ENCODE measurements at places on chromosomes 1 and 21.
A peak's percentile ranks its signal among the peaks of the same experiment; 100 is the strongest.

DNA sequence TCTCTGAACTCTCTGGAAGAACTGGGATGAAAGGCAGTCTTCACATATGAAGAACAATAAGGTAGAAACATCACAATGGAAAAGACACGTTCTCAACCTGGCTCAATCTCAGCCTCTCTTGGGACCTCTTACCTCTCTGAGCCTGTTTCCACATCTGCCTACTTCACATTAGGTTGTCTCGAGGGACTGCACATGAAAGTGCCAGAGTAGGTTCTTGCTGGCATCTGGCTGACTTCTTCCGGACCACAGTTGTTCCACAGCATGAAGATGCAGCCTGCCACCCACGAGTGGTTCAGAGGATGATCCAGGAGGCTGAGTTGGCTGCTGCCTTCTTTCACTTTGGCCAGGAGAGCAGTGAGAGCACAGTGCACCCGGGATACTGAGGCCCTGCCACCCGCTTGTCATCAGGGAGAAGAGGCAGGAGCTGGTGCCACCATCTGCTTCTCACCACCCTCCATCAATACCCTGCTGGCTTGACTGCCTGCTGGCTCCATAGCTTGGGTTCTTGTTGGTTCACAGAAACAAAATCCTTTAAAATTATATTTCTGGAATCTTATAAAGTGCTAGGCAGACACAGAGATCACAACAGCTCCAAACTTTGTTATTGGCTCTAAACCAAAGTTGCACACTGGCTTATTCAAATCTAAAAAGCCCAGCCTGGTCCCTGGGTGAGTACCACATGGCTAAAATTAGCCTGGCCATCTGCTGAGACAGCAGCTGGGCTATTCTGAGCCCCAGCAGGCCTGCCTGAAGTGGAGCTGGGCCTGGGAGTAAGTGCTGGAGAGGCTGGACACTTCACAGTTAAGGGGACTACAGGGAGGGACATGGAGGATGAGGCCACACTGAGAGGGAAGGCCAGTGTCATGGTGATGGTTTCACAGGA is 46.9 kb upstream of the LIN9 start:
- no peak for DNase-seq

DNA sequence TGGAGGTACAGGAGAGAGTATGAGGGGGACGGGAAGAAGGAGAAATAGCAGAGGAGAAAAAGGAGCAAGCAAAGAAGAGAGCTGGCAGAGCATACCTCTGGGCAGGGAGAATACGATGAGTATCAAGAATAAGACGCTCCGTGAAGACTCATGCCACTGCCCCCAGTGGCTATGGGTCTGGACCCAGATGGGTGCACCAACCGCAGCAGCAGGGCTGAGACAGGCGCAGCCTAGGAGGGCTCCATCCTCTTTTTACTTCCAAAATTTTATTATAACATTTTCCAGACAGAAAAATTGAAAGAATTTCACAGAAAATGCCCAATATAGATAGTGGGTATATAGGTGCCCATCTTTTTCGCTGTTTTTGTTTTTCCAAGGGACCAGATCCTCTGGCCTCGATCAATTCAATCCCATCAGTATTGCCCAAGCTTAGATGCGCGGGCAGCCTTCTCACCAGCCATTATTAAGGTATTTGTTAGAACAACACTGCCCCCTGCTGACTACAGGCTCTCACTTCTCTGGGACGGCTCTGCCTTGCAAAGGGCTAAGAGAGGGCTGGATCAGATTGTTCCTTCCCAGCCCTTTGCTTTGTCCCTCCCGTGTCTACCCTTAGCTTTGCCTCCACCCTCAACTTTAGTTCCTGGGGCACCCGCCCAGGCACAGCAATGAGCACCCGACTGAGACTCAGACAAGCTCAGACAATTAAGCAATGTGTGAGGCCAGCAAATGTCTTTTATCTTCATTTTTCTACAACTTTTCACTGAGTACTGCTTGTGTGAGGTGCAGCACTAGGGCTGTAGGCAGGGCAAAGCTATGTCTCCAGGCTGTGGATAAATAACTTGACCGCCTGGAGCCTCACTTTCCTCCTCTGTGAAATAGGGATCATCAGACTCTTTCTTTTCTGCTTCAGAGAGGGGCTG is 17.5 kb upstream of the CAMK1G start:
- DNase-seq: peak; percentile 92

- no peak for DNase-seq
Observed at GRCh38 chr1:226568077-226568831, 19.7 kb downstream of the STUM start.

- no peak for DNase-seq
Observed at GRCh38 chr1:24498589-24498988, 4.0 kb upstream of the RCAN3 start.

DNA sequence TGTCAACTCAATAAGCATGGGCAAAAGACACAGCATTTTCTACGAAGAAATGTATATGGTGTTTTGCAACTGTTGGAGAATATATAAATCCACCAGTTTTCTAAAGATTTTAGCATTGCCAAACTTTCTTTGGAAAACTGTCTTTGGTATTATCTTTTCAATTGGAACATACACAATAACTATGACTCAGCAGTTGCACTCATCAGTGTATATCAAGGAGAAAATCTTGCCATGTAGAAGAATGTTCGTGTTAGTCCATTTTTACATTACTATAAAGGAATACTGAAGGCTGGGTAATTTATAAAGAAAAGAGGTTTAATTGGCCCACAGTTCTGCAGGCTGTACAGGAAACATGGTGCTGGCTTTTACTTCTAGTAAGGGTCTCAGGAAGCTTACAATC is 41.1 kb downstream of the PRKAA2 start:
- no peak for DNase-seq

- DNase-seq: no peak
Observed at GRCh38 chr1:54721719-54722118, 6.1 kb downstream of the TTC4 start.

DNA sequence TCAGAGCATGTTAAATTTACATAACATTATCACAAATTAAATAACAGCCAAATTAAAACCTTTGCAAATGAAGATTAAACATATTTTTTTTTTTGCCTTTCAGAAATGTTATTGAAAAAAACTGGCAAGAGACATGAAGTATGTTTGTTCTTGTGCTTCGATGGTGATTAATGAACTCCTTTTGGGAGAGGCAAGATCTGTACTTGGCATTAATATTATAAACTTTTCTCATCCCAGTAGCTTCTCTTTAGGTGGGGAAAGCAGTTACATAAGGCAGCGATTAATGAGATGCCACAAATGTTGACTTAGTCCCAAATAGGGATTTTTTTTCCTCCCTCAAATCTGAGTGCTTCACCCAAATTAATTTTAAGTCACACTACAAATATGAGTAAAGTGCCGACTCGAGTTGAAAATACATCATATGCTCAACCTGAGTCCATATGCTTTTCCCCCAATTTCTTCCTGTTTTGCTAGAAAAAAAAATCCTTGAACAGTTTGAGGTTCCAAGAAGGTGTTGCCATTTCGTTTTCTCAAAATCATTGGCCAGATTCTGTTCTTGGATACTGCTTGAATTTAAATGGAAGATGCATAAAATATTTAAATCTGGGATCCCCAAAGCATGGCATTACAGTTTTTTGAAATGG is 294.5 kb downstream of the VAV3 start:
- no peak for DNase-seq

DNA sequence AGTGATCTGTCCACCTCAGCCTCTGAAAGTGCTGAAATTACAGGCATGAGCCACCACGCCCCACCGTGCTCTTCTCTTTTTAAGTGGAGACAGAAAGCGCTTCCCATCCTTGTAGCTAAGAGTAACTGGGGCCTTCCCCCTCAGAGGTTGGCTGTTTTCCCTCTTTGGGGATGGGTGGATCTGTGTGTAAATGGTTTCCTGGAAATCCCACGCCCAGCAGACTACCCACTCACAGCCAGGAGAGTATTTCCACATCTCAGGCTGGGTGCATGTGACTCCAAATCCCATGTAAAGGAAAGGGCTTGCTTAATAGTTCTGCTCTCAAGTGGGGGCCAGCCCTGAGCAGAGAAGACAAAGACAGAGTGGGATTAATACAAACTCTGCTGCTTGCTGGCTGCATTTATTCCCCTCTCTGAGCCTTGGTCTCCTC is 19.6 kb upstream of the TCEA3 start:
- DNase-seq: peak; percentile 93

- no peak for DNase-seq
Observed at GRCh38 chr1:30791868-30792267, 34.3 kb upstream of the LAPTM5 start.

DNA sequence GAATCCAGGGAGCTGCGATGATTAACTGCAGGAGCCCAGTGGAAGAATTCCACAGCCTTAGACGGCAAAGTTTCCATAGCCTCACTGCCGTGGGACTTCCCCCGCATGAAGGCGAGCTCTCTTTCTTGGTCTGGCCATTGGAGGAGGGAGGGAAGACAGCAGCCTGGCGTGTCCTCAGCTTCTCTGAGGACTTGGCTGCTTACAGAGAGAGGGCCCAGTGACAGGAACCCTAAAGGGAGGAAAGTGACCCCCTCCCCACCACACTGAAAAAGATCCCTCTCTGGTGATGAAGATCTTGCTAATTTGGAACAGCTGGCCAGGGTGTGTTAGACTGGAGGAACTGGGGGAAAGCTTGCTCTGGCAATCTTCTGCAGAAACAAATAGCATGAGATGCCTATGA is 41.0 kb downstream of the ATP2B4 start:
- no peak for DNase-seq
